ENCODE measurements at places on chromosomes 2 and 18.

DNA sequence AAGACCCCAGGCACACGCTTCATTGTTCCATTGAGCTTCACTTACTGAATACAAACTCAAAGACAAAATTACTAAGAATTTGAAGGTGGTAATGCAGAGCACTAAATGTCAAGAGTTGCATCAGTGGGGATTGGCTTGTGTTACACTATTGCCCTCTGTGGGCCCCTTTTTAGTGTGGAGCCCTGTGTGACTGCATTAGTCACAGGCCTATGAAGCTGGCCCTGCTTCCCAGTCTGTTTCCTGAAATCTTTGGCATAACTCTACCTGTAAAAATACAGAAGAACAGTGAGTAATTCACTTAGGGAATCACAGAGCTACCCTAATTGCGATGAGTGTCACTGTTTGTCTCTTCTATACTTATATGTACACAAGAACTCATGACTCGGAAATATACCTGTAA, 40.0 kb upstream of the STPG4 start:
- DNase-seq, result no peak

- no peak for DNase-seq
These were observed 315.4 kb downstream of the CDH7 start for GRCh38 chr18:66066191-66066590.

DNA sequence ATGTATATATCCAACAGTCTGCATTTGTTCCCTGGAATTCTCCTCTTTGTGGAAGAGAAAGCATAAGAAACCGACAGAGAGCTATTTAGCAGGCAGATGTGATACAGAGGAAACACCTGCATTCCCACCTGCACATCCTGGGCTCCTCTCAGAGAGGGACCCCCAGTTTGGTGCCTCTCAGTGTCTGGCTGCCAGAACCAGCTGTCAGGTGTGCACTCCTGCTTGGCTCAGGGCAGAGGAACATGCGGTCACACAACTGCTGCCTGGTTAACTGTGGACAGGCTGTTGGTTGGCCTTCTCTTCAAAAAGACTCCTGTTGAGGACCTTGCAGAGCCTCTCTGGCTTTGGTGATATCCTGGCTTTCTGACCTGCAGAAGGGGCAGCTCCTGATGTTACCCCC, 54.6 kb downstream of the ITGB6 start:
- no peak for DNase-seq

DNA sequence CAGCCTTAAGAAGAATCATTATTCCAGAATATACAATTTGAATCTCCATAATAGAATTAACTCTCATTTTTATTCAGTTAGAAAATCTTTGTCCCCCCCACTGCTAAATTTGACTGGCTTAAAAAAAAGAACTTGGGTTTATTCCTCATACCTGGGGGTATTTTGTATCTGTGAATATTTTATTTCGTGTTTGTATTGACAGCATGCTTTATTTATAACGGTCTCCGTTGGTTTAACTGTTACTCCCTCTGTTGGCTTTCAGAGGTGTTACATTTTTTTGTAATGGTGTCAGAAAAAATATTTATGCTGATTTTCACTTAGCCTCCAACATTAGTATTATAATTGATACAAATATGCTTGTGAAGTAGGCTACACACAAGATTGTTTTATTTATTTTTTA, 109.1 kb downstream of the HAUS1 start:
- peak; percentile 7 for DNase-seq

DNA sequence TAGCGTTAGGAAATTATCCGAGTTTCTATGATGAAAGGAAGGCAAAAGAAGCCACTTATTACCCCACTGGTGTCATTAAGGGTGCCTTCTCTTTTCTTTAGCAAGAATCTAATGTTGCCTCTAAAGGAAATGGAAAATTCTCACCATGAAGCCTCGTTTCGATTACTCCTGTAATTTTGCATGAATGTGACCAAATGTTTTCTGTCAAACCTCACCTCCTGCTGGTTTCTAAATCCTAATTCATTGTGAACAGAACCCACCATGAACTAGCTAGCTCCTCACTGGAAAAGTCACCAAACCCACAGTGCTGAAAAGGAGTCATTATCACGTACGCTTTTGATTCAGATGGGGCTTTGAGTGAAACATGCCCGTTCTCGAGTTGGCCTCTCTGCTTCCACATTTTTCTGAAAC, 119.9 kb downstream of the COPS8 start:
- no peak for DNase-seq

GRCh38 chr2:25586726-25587144, 86.6 kb downstream of the DTNB start:
- DNase-seq, result no peak

DNA sequence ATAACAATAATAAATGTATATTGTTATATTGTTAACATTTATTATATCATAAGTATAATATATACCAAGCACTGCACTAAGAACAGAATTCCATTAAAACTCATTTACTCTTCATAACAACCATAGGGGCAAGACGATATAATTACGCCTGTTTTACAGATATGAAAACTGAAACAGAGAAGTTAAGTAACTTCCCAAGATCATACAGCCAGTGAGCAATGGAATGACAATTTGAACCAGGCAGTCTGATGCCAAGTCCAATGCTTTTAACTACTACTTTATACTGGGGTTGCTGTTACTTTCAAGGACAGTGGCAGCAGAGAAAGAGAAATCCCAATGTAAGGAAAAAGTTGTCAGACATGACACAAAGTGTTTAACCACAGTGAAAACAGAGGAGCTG, 338.8 kb upstream of the ID2 start:
- DNase-seq, result no peak

DNA sequence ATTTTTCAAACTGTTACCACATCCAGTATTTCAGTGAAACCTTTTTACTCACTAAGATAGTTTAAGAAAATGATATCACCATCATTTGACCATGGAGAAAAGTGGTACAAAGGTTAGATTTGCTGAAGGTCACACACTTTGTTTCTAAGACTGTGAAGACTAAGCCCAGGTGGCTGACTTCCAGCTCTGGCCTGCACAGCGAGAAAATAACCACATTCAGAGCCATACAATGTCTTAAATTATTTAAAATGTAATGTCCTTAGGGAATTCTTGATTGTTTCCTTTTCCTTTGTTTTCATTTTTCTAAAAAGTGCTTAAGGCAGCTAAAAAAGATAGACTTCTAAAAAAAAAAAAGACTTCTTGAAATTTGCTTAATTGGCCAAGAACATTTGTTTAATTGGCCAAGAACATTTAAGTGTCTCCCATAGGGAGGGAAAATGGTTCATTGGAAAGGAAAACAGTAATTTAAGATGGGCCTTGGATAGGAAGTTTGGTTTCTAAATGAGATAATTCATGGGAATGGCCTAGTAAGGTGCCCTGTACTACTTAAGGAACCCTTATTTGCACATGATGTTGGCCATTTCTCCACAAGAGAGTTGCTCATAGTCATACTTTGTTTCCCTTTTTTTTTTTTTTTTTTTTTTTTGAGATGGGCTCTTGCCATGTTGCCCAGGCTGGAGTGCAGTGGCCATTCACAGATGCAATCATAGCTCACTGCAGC, 45.2 kb downstream of the CYP1B1 start:
- no peak for DNase-seq

DNA sequence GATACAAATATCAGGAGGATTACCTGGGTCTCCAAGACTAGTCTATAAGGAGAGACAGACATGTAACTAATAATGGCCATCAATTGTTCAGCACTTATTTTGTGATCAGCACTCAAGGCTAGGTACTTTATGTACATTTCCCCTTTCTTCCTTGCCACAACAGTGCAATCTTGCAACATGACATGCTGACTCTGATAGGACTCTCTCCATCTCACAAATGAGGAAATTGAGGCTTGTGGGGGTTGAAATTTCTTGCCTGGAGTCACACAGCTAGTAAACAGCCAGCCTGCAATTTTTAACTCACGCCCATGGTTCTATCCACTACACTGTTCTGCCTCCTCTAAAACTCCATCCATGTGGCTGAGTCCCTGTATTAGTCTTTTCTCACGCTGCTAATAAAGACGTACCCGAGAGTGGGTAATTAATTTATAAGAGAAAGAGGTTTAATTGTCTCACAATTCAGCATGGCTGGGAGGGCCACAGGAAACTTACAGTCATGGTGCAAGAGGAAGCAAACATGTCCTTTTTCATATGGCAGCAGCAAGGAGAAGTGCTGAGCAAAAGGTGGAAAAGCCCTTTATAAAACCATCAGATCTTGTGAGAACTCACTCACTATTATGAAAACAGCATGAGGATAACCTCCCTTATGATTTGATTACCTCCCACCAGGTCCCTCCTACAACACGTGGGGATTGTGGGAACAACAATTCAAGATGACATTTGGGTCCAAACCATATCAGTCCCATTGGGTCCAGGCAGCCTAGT, 302.4 kb downstream of the PLCL1 start:
- no peak for DNase-seq

- DNase-seq, result no peak
These were observed 344.0 kb downstream of the LRRTM1 start for GRCh38 chr2:79960519-79960918.

- DNase-seq, result no peak
These were observed 2.0 kb downstream of the MRPL30 start for GRCh38 chr2:99183025-99183424.

GRCh38 chr2:215430528-215431187, 5.2 kb downstream of the FN1 start:
- DNase-seq, result peak; percentile 28

GRCh38 chr18:76988031-76988826, 144.4 kb downstream of the MBP start:
- DNase-seq, result no peak

DNA sequence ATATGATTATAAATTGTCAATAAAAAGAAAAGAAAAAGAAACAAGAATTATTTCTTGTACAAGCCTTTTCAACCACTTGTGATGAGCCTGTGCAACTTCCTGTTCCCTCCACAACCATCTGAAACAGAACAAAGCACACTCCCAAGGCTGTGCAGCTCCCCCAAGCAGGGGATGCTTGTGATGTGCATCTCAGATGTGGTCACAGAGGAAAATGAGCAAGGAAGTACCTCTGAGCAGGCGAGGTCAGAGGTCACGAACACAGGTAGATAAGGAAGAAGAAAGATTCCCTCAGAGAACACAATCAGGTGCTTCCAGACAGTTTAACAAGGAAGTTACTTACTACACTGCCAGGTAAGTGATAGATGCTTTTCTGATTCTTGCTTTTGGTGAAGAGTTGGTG, 274.8 kb upstream of the SLC39A10 start:
- DNase-seq, result no peak

DNA sequence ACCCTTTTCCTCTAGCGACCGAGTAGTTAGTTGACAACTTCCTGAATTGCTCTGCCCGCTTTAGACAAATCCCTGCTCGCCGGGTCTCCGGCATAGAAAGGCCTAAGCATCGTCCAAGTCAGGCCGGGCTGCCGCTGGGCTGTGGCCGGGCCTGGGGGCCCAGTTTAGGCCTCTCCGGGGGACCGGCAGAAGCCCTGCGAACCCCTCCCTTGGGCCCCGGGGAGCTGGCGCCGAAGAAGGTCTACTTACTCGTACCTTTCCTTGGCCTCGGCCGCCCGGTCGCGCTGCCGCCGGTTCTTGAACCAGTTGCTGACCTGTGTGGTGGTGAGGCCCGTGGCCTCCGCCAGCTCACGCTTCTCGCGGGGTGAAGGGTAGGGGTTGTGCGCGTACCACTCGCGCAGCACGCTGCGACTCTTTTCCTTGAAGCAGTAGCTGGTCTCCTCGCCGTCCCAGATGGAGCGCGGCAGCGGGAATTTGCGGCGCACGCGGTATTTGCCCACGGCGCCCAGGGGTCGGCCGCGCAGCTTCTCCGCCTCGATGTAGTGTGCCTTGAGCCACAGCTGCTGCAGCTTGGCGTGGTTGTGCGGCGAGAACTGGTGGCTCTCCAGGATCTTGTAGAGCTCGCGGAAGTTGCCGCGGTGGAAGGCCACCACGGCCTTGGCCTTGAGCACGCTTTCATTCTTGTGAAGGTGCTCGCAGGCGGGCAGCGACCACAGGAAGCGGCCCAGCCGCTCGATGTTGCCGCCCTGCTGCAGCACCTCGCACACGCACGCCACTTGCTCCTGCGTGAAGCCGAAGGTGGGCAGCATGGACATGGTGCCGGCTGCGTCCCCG, 739 bp downstream of the SIX2 start:
- DNase-seq, result no peak

- peak; percentile 26 for DNase-seq
These were observed 61.3 kb downstream of the NUP35 start for GRCh38 chr2:183185534-183185933.

DNA sequence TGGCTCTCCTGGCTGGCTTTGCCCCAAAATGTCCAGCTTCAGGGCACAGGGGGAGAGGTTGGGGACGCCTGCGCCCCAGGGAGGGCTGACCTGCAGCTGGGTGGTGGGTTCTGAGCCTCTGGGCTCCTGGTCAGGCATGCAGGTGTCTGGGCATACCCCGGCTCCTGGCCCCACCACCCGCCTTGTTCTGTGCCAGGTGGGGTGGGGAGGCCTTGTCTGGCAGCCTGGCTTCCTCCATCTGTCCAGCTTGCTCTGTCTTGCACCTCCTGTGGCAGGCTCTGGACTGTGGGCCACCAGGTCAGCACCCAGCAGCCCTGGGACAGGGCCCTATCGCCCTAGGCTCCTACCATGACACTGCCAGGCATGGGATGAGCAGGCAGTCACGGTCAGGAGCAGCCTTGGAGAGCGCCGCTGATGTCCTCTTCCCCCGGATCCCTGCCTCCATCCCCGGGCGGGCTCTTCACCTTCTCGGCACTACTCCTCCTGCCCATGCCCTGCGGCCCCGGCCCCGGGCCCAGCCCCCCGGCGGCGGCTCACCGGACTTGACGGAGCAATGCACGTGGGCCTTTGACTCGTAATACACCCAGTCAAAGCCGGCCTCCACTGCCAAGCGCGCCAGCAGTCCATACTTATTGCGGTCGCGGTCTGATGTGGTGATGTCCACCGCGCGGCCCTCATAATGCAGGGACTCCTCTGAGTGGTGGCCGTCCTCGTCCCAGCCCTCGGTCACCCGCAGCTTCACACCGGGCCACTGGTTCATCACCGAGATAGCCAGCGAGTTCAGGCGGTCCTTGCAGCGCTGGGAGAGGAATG, 3.6 kb downstream of the IHH start:
- DNase-seq, result no peak

DNA sequence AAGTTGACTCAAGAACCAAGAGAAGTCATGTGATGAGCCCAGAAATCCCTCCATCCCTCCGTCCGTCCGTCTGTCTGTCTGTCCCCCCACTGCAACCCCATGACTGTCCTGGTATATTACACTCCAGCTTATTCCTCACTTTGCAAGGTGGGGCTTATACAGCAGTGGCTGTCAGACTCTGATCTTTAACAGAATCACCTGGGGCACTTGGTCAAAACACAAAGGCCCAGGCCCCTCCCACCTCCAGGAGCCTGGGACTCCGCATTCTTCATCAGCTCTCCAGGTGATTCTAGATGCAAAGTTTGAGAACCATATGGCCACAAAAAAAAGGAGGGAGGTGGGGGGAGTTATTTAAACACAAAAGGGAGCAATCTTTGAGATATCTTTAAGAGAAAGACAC, 61.4 kb downstream of the MYO5B start:
- no peak for DNase-seq

GRCh38 chr18:35153609-35154272, 87.1 kb upstream of the ZNF397 start:
- no peak for DNase-seq

- DNase-seq, result peak; percentile 96
These were observed at the start of gene RIOK3 for GRCh38 chr18:23452728-23453679. RIOK3 (plus strand) TSS chr18:23453287; CDS start chr18:23453440, 153 bp downstream.

- DNase-seq, result no peak
These were observed 67.2 kb downstream of the SPRED2 start for GRCh38 chr2:65364986-65365733.

Data from AG08396 (cell line).